Neural crest cell (in vitro differentiated cells): ENCODE measurements at places on chromosomes 3 and 15. TPM values are rescaled to one million over a fixed set of nuclear protein-coding genes. Genes with fewer than 3 reads are reported as not detected.
A peak's percentile ranks its signal among the peaks of the same experiment; 100 is the strongest.

CXCR6 gene
- total RNA-seq, result not detected in 2 replicates

- no peak overlapping the region for H3K27ac ChIP-seq
- DNase-seq, result no peak
- peaks cover 5% of the 10 kb centered on the region for H3K4me1 ChIP-seq
- H3K27me3 ChIP-seq, result no peaks in the 10 kb centered on the region
- H3K4me3 ChIP-seq, result no peak overlapping the region
Observed at GRCh38 chr3:77475507-77475906, 435.6 kb downstream of the ROBO2 start.

MNS1 gene
- 7.9 and 9.6 TPM in 2 replicates for total RNA-seq

DNA sequence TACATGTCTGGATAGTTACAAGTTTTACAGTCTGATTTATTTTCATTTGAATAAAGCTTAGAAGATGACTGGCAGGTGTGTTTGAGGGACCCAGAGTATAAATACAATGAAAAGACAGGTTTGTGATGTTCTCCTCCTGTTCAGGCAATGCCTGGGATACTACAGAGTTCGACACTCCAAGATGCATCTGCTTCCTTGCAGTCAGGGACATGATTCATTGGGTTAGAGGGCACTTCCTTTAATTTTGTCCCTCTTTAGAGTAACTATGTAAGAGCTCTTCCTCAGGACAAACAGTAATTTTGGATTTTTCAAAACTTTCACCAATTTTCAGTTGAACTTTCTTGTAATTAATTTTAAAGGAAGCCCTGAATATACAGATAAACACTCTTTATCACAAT is 102.0 kb downstream of the LMLN start:
- H3K4me3 ChIP-seq, result no peak overlapping the region
- no peak overlapping the region for H3K27ac ChIP-seq
- no peak for DNase-seq
- H3K36me3 ChIP-seq, result peaks cover under 1% of the 10 kb centered on the region
- no peaks in the 10 kb centered on the region for H3K4me1 ChIP-seq
- peaks cover 5% of the 10 kb centered on the region for H3K27me3 ChIP-seq

GRCh38 chr15:41933771-41934170 is 38.6 kb downstream of the EHD4 start:
- H3K36me3 ChIP-seq, result peaks cover 2% of the 10 kb centered on the region
- H3K4me1 ChIP-seq, result peaks cover 12% of the 10 kb centered on the region
- no peaks in the 10 kb centered on the region for H3K27me3 ChIP-seq

- H3K27me3 ChIP-seq, result no peaks in the 10 kb centered on the region
- H3K36me3 ChIP-seq, result no peaks in the 10 kb centered on the region
- peaks cover 12% of the 10 kb centered on the region for H3K4me1 ChIP-seq
Observed at GRCh38 chr3:64954995-64955636, 267.3 kb upstream of the ADAMTS9 start.

GRCh38 chr3:126216416-126216815 is 36.0 kb upstream of the ALDH1L1 start:
- peaks cover 9% of the 10 kb centered on the region for H3K36me3 ChIP-seq
- H3K4me1 ChIP-seq, result peaks cover 10% of the 10 kb centered on the region

CHAC1 gene
- total RNA-seq, result 6.7 and 6.8 TPM in 2 replicates

DNA sequence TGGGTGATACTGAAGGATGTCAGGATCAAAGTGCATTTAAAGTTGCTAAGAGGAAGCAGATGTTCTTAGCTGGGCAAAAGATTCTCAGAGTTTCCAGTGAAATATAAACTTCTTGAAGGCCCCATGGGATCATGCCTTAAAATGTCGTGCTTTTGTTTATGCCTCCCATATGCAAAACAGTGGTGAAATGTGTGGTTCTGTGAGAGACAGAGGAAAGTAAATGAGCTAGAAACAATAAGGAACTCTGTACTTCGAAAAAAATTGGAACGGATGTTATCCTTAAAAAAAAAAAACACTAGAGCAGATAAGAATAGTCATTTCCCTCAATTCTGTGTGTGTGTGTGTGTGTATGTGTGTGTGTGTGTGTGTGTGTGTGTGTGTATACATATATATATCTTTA is 497.0 kb upstream of the TBL1XR1 start:
- H3K4me3 ChIP-seq, result no peak overlapping the region
- DNase-seq, result no peak
- peaks cover 28% of the 10 kb centered on the region for H3K4me1 ChIP-seq
- H3K27ac ChIP-seq, result peak overlapping the region; percentile 13
- no peaks in the 10 kb centered on the region for H3K27me3 ChIP-seq

GRCh38 chr3:159761369-159761768 is 227.3 kb upstream of the IL12A start:
- no peak overlapping the region for H3K27ac ChIP-seq
- H3K36me3 ChIP-seq, result peaks cover 5% of the 10 kb centered on the region
- no peak for DNase-seq
- peaks cover 30% of the 10 kb centered on the region for H3K27me3 ChIP-seq
- H3K4me1 ChIP-seq, result peaks cover 18% of the 10 kb centered on the region

GRCh38 chr3:137963463-137963862 is 46.5 kb upstream of the CLDN18 start:
- H3K27me3 ChIP-seq, result no peaks in the 10 kb centered on the region
- no peaks in the 10 kb centered on the region for H3K4me1 ChIP-seq
- H3K4me3 ChIP-seq, result no peak overlapping the region
- H3K36me3 ChIP-seq, result no peaks in the 10 kb centered on the region

SPATA12 gene
- total RNA-seq, result not detected in 2 replicates

DNA sequence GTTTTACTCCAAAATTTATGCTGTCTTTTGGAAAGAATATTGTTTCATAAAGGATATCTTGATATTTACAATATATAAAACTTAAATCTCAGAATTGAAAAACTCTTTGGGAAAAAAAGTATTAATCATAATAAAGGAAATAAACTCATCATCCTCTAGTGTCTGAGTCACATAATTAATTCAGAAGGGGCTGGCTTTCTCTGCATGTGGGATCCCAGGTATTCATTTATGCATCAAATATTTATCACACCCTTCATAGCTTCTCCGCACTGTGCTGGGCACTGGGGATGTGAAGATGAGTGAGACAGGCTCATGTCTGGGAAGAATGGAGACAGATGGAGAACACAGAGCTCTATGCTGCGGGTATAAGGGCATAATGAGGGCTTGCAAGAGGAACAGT is 65.6 kb downstream of the CCNL1 start:
- H3K27ac ChIP-seq, result no peak overlapping the region
- no peaks in the 10 kb centered on the region for H3K27me3 ChIP-seq
- no peak overlapping the region for H3K4me3 ChIP-seq
- no peaks in the 10 kb centered on the region for H3K36me3 ChIP-seq

DNA sequence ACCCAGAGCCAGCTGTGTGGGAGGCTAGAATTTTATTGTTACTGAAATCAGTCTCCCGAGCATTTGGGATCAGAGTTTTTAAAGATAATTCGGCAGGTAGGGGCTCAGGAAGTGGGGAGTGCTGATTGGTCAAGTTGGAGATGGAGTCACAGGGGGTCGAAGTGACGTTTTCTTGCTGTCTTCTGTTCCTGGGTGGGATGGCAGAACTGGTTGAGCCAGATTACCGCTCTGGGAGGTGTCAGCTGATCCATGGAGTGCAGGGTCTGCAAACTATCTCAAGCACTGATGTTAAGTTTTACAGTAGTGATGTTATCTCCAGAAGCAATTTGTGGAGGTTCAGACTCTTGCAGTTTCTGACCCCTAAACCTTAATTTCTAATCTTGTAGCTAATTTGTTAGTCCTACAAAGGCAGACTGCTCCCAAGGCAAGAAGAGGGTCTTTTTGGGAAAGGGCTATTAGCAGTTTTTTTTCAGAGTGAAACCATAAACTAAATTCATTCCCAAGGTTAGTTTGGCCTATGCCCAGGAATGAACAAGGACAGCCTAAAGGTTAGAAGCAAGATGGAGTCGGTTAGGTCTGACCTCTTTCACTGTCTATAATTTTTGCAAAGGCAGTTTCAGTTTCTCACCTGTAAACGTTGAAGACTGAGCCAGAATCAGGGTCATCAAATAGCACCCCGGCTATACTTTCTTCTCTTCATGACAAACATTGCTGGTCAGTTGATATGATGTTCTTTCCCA is 28.2 kb downstream of the FLNB start:
- H3K27ac ChIP-seq, result no peak overlapping the region
- peaks cover 17% of the 10 kb centered on the region for H3K4me1 ChIP-seq
- H3K4me3 ChIP-seq, result no peak overlapping the region
- H3K36me3 ChIP-seq, result no peaks in the 10 kb centered on the region
- no peak for DNase-seq
- H3K27me3 ChIP-seq, result no peaks in the 10 kb centered on the region

DNA sequence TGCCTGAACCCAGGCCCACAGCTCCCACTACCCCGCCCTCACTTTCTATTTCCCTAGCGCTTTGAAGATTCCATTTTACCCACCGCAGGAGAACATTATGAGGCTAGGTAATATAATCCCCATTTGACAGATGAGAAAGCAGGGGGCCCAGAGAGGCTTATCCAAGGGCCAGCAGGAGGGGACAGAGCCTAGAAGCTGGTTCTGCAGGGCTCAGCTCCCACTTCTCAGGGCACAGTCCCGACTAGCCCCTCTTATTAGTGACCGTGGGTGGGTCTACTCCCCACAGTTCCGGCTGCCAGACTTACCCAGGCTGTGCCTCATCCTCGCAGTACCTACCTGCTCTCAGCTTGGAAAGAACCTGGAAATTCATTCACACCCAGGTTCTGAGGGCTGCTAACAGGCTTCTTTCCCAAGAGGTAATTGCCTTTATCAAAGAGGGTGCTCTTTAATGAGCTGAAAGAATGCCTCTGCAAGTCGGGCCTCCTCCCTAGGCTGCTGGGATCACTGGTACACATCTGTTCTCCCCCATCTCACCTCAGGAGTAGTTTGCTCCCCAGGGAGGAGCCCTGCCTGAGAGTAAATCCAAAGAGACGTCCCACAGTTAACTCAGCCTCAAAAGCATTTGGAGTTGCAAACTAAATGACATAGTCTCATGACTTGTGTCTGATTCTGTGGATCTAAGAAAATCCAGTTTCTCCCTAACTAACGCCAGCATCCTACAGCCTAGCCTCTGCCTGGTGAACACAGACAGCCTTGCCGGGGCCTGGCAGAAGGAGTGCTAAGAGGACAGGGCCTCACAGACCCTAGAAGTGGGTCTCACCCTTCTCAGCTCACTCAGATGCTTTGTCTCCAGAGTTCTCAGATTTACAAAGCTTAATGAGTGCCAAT is 125.0 kb downstream of the CHSY1 start:
- DNase-seq, result no peak
- H3K36me3 ChIP-seq, result peaks cover 3% of the 10 kb centered on the region
- H3K4me1 ChIP-seq, result peaks cover 23% of the 10 kb centered on the region

- DNase-seq, result no peak
- H3K4me1 ChIP-seq, result no peaks in the 10 kb centered on the region
- H3K36me3 ChIP-seq, result no peaks in the 10 kb centered on the region
Observed at GRCh38 chr15:62141643-62142588, 23.2 kb downstream of the C2CD4B start.

DNA sequence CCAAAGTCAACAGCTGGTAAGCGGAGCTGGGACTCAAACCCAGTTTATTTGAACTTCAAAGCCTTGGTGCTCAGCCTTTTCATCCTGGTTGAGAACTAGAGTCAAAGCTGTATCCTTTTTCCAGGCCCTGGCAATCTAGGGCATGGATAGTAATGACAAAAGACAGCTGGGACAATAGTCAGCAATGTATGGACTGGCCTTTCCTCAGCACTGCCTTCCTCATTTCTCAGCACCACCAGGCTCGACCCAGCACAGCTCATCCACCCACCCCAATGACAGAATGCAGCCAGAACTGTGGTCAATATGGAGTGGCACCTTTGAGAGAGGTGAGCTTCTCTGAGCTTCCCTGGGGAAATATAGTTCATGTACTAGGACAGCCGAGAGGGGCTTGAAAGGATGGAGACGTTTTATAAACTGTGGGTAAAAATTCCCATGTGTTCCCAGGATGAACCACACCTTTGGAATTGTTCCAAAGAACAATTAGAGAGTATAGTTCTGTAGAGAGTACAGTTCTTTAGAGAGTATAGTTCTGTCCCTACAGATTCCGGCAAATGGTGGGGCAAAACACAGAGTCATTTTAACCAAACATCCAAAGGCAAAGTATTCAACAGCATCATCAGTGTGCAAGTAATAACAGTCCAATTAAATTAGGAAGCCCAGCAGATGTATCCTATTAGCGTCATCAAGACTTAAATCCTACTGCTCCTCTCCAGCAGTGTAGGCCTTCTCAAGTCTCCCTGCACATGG is 30.2 kb upstream of the IREB2 start:
- no peak overlapping the region for H3K27ac ChIP-seq
- DNase-seq, result no peak
- H3K36me3 ChIP-seq, result no peaks in the 10 kb centered on the region
- H3K4me1 ChIP-seq, result no peaks in the 10 kb centered on the region
- H3K4me3 ChIP-seq, result no peak overlapping the region
- H3K27me3 ChIP-seq, result peaks cover 2% of the 10 kb centered on the region

DNA sequence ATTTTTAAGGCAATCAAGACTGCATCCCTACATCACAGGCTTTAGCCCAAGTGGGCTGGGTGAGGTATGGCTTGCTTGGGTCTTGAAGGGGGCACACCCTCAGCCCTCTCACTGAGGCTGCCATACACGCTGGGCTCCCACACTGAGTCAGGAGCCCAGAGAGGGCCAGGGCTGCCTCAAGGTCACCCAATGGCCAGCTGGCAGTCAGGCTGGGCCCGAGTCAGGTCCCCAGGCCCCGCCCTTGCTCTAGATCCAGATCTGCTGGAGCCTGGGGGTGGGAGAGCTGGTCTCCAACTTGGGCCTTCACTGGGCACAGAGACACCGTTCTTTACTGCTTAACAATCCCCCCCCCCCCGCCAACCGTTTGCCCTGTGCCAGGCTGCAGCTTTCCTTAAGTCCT is 88.1 kb downstream of the IQSEC1 start:
- H3K36me3 ChIP-seq, result no peaks in the 10 kb centered on the region
- H3K27me3 ChIP-seq, result no peaks in the 10 kb centered on the region
- H3K4me3 ChIP-seq, result no peak overlapping the region
- no peaks in the 10 kb centered on the region for H3K4me1 ChIP-seq
